ENCODE measurements at places on chromosomes 6 and 20. TPM values are rescaled to one million over a fixed set of nuclear protein-coding genes. Genes with fewer than 3 reads are reported as not detected.
A peak's percentile ranks its signal among the peaks of the same experiment; 100 is the strongest.

RHAG gene
- 0.23 TPM for total RNA-seq

TP53TG5 gene
- total RNA-seq, result not detected

SLC22A7 gene
- total RNA-seq, result not detected

SAYSD1 gene
- 17.0 TPM for total RNA-seq

APOM gene
- 1.8 TPM for total RNA-seq

GRCh38 chr6:3965071-3965718 is 113.7 kb downstream of the FAM217A start:
- no peak overlapping the region for H3K27ac ChIP-seq
- H3K4me3 ChIP-seq, result no peak overlapping the region
- no peaks in the 10 kb centered on the region for H3K4me1 ChIP-seq
- H3K36me3 ChIP-seq, result no peaks in the 10 kb centered on the region

- H3K36me3 ChIP-seq, result no peaks in the 10 kb centered on the region
- no peak overlapping the region for H3K4me3 ChIP-seq
- no peak for DNase-seq
- no peak overlapping the region for H3K27ac ChIP-seq
- no peaks in the 10 kb centered on the region for H3K4me1 ChIP-seq
- H3K27me3 ChIP-seq, result no peaks in the 10 kb centered on the region
Measured at GRCh38 chr6:26094036-26094435, 6.8 kb downstream of the HFE start.

DNA sequence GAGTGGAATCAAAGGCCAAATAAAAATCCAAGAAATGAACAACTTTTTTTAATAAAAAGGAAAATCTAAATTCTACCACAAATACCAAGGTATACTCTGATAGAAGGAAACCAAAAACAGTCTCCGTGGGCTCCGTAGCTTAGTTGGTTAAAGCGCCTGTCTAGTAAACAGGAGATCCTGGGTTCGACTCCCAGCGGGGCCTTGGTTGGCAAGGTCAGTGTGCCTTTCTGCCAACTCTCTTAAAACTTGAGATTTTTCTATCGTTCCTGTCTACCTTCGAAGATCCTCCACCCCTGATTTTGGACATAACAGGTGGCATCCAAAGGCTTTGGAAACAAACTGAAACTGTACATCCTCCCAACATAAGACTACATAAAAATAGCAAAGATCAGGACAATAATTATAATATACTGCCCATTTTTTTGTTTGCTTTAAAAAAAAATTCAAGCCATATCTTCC is 197.9 kb downstream of the TRIM27 start:
- no peaks in the 10 kb centered on the region for H3K27me3 ChIP-seq
- peaks cover 33% of the 10 kb centered on the region for H3K4me1 ChIP-seq
- DNase-seq, result no peak
- no peaks in the 10 kb centered on the region for H3K36me3 ChIP-seq
- H3K27ac ChIP-seq, result no peak overlapping the region

GRCh38 chr6:130557481-130558112 is 191.8 kb downstream of the TMEM200A start:
- no peaks in the 10 kb centered on the region for H3K36me3 ChIP-seq
- no peak overlapping the region for H3K27ac ChIP-seq
- no peaks in the 10 kb centered on the region for H3K4me1 ChIP-seq
- H3K27me3 ChIP-seq, result no peaks in the 10 kb centered on the region
- DNase-seq, result no peak
- H3K4me3 ChIP-seq, result no peak overlapping the region

GRCh38 chr6:150448221-150448620 is 79.4 kb downstream of the IYD start:
- no peaks in the 10 kb centered on the region for H3K27me3 ChIP-seq
- H3K4me3 ChIP-seq, result no peak overlapping the region
- DNase-seq, result no peak
- no peaks in the 10 kb centered on the region for H3K36me3 ChIP-seq
- H3K27ac ChIP-seq, result no peak overlapping the region

GRCh38 chr20:37541326-37541725 is 13.7 kb upstream of the BLCAP start:
- no peak overlapping the region for H3K27ac ChIP-seq
- no peaks in the 10 kb centered on the region for H3K36me3 ChIP-seq
- H3K4me1 ChIP-seq, result peaks cover 10% of the 10 kb centered on the region
- no peak overlapping the region for H3K4me3 ChIP-seq
- H3K27me3 ChIP-seq, result no peaks in the 10 kb centered on the region
- no peak for DNase-seq

- H3K27me3 ChIP-seq, result no peaks in the 10 kb centered on the region
- H3K4me3 ChIP-seq, result no peak overlapping the region
- DNase-seq, result no peak
- peaks cover 19% of the 10 kb centered on the region for H3K4me1 ChIP-seq
- H3K36me3 ChIP-seq, result no peaks in the 10 kb centered on the region
- H3K27ac ChIP-seq, result peak overlapping the region; percentile 26
Measured at GRCh38 chr20:51500311-51500710, 42.2 kb downstream of the NFATC2 start.

DNA sequence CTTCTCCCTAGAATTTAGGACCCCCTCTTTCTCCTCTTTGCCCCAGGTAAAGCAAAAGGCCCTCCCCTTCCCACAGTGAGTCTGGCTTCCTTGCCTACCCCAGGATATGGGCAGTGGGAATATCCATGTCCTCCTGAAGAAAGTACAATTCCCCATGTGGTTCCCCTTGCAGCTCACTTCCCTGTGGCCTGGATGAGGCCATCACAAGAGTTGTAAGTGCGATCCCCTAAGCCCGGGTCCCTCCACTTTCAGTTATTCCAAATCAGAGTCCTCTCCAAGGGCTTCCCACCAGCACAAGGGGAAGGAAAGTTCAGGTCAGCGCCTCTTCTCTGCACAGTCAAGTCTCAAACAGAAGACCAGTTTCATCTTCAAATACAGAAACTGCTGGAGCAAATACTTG is 10.2 kb upstream of the PTPN1 start:
- no peaks in the 10 kb centered on the region for H3K27me3 ChIP-seq
- peak overlapping the region; percentile 34 for H3K27ac ChIP-seq
- no peaks in the 10 kb centered on the region for H3K36me3 ChIP-seq

- 0 out of 2 replicates have a peak overlapping the region, but pooled peaks have one; percentile 23 for H3K27ac ChIP-seq
- peaks cover 11% of the 10 kb centered on the region for H3K36me3 ChIP-seq
- DNase-seq, result peak; percentile 24
- H3K27me3 ChIP-seq, result no peaks in the 10 kb centered on the region
- H3K4me1 ChIP-seq, result peaks cover 20% of the 10 kb centered on the region
Measured at GRCh38 chr20:58306421-58307261, 2.9 kb upstream of the RAB22A start.

DNA sequence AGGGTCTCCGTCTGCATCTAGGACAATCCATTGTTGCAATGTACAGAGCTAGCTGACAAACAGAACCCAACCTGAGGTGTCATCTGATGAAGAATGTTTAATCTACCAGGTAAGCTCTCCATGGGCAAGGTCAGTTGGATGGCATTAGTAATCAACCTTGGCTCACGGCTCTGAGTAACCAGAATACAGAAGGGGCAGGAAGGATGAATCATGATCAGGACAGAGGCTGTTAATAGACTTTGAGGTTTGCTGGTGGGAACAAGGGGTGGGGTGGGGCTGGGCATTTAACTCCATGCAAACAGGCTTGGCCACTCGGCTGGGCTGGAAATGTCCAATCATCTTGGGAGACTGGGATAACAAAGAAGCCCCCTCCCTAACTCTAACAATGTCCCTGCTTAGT is 77.1 kb upstream of the MRPS10 start:
- no peak overlapping the region for H3K4me3 ChIP-seq
- no peak overlapping the region for H3K27ac ChIP-seq
- peaks cover 2% of the 10 kb centered on the region for H3K36me3 ChIP-seq
- peaks cover 24% of the 10 kb centered on the region for H3K4me1 ChIP-seq

DNA sequence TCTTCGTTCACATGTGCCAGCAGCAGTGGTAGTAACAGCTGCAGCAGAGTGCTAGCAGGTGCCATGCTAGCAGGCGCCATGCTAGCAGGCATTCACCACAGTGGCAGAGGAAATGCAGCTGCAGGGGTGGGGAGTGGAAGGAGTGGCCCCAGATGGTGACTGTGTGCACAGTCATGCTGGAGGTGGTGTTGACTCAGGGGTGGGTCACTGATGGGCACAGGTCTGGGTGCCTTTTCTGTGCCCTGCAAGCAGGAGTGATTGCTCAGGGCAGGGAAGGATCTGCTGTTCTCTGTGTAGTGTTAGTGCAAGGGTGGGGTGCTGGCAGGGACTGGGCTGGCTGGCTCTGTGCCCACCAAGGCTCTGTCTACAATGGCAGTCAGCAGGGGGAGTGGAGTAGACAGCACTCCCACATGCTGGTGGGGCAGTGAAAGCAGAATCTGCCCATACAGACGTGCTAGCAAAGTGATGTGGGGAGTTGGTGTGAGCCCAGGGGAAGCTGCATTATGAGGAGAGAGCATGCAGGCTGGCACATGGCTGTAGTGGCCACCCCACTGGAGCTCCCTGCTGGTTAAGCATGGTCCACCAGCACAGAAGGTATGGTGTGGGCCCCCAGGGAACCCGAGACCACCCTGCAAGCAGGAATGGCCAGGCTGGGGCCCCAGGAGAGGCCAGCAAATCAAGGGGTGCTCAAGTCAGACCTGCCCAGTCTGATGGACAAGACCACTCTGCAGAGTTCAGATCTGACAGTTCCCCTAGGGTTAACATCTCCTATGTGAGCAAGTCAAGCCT is 11.4 kb upstream of the TSPYL4 start:
- H3K36me3 ChIP-seq, result no peaks in the 10 kb centered on the region
- no peak for DNase-seq
- H3K27me3 ChIP-seq, result no peaks in the 10 kb centered on the region
- H3K4me1 ChIP-seq, result no peaks in the 10 kb centered on the region
- H3K27ac ChIP-seq, result no peak overlapping the region

All from Panc1 (cell line).